ENCODE measurements at places on chromosomes 5 and 9.
A peak's percentile ranks its signal among the peaks of the same experiment; 100 is the strongest.

- DNase-seq = peak; percentile 25
Observed at GRCh38 chr5:149682532-149683075, 47.5 kb upstream of the PPARGC1B start.

DNA sequence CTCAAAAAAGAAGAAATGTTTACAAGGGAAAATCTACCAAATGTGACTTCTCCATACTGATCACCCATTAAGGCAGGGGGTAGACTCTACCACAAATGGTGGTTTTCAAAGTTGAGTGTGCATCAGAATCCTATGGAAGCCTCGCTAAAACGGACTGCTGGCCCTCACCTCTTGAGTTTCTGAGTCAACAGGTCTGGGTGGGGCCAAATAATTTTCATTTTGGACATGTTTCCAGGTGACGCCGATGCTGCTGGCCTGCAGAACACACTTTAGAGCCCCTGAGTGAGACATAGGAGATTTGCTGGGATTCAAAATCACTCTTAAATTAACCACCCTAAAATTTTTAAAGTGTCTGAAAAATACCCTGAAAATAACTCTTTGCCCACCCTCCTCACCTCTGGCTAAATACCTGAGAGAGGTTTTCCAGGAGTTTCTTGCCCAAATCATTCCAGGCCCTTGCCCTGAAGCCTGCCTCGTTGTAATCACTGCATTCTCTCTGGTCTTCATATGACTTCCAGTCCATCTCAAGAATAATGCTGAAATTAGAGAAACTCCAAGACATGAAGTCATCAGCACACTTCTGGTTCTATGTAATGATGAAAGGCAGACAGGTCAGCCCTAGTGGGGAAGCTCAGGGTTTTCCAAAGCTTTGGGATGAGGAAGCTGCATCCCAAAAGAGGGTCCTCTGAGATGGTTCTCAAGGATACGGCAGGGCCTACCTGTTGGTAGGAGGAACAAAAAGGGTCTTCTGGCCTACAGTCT is 18.2 kb downstream of the C9orf152 start:
- DNase-seq = no peak

DNA sequence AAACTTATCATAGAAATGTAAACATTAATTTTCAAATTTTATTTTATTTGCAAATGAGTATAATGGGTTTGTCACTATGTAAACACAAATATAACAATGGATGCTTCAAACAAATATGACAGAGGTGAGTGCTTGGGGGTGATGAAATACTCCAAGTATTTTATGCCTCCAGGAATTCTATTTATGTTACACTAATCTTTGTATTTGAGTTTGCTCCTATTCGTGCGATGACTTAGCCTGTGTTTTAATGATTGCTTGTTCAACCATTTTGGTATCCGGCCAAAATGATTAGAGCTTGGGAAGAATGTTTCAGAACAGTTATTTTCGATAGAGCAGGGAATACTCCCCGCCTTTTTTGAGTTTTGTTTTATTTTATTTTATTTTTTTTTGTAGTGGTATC is 5.0 kb downstream of the DMRT2 start:
- no peak for DNase-seq

GRCh38 chr9:88388203-88388885 is at the start of gene SPIN1:
SPIN1 (plus strand) TSS chr9:88388444; CDS start chr9:88426540, 38,096 bp downstream.
- DNase-seq = peak; percentile 92

GRCh38 chr5:109335114-109335513 is 74.7 kb downstream of the PJA2 start:
- DNase-seq = no peak

GRCh38 chr9:36258996-36259533 is 817 bp upstream of the GNE start:
- DNase-seq = no peak

DNA sequence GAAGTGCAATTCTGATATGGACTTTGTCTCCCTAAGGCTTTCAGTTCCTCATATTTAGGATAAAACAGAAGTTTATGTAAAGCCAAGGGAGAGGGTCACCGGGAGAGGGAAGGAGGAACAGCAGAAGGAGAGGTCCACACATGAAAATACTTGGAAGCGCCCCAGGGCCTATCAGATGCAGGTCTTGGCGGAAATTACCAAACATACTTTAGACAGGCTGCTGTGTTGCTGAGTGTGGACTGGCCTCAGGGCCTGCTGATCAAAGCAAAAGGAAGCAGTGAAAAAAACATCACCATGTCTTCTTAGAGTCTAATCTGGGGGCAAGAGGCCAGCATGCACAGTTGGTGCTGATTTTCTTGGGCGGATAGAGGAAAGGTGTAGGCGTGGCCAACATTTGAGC is 14.1 kb upstream of the NTRK2 start:
- no peak for DNase-seq

GRCh38 chr5:117999939-118000549 is 988.3 kb downstream of the DTWD2 start:
- DNase-seq = no peak

Measured in memory B cell (primary cell).